ENCODE measurements at places on chromosomes 4 and X.

GRCh38 chr4:156575430-156576073 lies 396.0 kb downstream of the PDGFC start:
- no peak for DNase-seq

GRCh38 chr4:70741867-70742658 lies 20.3 kb downstream of the RUFY3 start:
- DNase-seq, result no peak

DNA sequence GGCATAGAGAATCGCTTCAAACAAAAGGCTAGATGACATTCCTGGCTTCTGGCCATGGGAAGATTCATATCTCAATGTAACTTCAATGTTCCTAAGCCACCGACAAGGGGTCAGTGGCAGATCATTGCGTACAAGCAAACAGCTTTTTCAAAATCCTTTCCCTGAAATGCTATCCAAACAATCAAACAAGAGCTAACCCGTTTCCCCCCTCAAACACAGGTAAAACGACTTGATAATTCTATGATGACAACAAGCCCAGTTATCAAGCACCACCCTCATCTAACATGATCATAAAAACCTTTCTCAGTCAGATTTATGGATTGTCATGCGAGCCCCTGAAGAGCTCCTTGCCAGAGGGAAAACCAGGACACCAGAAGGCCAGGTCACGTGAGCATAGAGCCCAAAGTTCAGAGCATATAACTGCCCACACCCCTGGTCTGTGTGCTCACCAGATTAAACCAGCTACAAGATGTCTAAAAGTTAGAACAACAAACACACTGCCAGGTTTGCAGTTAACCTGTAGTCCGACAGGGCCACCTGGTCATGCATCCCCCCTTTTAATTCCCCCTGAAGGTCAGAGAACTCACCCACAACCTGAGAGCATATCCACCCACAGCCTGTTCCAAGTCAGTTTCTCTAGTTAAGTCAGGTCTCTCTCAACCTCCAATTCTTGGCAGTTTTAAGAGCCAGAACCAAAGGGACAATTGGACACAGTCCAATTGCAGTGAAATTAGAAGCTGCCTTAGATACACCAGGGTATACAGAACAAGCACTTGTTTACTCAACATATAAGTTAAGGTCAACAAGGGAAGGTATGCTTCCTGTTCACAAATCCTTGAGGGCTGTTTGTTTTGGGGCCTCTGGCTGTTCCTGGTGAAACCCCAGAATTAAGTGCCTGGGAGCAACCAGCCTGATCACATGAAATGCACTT lies 248.1 kb upstream of the PPARGC1A start:
- DNase-seq, result no peak

DNA sequence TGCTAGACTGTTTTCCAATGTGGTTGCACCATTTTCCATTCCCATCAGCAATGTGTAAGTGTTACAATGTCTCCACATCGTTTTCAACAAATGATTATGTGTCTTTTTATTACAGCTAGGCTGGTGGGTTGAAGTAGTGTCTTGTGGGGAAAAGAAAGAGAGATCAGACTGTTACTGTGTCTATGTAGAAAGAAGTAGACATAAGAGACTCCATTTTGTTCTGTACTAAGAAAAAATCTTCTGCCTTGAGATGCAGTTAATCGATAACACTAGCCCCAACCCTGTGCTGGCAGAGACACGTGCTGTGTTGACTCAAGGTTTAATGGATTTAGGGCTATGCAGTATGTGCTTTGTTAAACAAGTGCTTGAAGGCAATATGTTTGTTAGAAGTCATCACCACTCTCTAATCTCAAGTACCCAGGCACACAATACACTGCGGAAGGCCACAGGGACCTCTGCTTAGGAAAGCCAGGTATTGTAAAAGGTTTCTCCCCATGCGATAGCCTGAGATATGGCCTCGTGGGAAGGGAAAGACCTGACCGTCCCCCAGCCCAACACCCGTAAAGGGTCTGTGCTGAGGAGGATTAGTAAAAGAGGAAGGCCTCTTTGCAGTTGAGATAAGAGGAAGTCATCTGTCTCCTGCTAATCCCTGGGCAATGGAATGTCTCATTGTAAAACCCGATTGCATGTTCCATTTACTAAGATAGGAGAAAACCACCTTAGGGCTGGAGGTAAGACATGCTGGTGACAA lies 23.0 kb upstream of the UGT2B15 start:
- peak; percentile 17 for DNase-seq

GRCh38 chrX:49176421-49177326 lies 5.0 kb downstream of the PLP2 start:
- peak; percentile 21 for DNase-seq

DNA sequence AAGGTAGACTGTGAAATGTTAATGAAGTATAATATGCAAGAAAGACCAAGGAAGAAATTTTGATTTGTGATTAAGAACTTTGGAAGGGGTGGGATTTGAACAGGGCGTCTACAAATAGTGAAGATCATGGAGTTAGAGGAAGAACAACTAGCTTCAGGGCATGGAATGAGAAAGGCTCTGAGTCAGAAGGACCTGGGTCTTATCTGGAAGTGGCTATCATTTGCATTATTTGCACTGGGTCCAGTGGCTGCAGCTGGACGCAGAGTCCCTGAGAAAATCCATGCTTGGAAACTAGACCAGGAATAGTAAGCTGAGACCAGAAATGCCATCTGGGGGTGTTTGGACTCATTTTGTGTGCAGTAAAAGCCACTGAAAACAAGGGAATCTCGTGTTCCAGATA lies 4.3 kb upstream of the LIMCH1 start:
- no peak for DNase-seq

- no peak for DNase-seq
Measured at GRCh38 chr4:150681063-150681462, 99.1 kb downstream of the MAB21L2 start.

- DNase-seq, result no peak
Measured at GRCh38 chr4:168615294-168616065, 118.6 kb downstream of the PALLD start.

All from NCI-H82 (cell line).